ENCODE measurements at places on chromosomes 4 and X.

DNA sequence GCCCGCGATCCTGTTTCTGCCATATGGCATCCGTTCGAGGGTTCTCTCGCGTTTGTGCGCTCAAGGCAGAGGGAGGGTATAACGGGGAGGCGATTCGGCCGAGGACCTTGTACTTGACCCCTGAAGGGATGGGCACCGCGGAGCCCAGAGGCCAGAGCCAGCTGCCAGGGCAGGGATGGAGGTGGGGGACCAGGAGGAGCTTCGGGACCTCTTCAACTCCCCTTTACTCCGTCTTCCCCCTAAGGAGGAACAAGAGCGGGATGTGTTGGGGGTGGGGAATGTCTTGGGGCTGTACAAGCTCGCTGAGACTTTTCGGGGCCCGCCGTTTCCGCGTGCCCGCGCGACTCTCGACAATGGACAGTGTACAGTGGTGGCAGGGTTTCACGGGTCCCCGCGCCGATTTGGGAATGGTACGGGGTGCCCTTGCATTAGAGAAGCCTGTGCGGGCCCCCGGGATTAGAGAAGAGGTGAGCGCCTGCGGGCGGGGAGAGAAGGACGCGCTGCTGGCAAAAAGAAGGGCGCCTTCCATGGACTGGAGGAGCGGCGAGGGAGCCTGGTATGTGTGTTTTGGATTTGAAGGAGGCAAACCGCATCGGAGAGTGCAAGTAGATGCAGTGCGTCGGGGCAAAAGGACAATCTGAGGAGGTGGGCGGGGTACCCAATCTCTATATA lies 760 bp downstream of the UGT8 start:
- no peak for DNase-seq

- DNase-seq = no peak
These were observed 6.2 kb downstream of the NAT8L start for GRCh38 chr4:2065106-2065930.

GRCh38 chr4:53908661-53909078 lies 155.7 kb downstream of the CHIC2 start:
- DNase-seq = no peak

- no peak for DNase-seq
These were observed 522.4 kb upstream of the RPS6KA3 start for GRCh38 chrX:20789103-20789502.

GRCh38 chr4:154292589-154292988 lies 199.0 kb downstream of the DCHS2 start:
- no peak for DNase-seq

DNA sequence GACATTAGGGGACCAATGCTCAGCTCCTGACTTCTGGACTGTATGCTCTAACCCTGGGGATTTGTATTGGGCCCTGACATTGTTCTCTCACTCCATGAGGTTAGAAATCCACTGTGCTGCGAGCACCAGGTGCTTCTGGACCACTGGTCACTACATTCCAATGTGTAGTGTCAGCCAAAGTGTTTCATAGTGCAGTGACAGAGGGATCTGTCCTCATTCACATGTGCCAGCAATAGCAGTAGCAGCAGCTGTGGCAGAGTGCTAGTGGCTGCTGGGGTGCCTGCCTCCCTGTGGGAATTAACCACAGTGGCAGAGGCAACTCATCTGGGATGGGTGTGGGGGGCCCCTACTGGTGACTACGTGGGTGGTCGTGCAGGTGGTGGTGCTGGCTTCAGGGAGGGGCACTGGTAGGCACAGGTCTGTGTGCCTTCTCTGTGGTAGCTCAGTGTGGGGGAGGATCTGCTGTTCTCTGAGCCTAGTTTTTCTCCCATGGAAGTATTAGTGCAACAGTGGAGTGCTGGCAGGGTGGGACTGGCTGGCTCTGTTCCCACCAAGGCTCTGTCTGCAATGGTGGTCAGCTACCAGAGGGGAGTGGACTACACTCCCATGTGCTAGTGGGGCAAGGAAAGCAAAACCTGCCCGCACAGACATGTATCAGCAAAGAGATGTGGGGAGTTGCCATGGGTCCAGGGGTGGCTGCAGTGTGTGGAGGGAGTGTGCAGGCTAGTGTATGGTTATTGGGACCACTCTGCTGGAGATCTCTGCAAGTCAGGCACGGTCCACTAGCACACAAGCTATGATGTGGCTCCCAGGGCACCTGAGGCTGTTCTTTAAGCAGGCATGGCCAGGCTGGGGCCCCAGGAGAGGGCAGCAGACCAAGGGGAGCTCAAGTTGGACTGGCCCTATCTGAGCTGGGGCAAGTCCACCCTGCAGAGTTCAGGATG lies 78.5 kb downstream of the SCLT1 start:
- DNase-seq = no peak

DNA sequence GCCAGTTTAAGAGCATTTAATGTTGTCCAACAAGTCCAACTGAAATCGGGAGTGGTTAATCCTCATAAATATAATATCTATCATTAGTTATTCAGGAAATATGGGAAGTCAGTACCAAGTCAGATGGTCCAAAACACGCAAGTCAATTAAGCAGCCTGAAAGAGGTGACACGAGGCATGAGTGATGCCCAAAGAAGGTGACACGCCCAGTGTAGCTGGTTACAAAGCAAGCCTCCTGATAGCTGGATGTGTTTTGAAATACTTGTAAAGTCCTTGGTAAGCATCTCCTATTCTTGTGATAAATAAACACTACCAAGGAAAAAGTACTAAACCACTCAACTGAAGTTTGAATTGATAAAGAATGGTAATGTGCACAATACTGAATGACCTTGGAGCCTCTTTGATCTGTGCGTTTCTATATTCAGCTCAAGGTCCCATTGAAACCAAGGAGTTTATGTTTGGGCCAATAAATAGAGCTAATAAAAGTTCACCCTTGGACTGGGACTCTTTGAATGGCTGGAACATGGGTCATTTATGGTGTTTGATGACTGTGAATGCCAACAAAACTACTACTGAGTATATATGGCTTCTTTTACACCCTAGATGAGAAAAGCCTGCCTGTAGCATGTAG lies 93.2 kb upstream of the KLF3 start:
- no peak for DNase-seq

Data from activated gamma-delta T cell (primary cell).